ENCODE measurements at places on chromosomes 12 and 14.
A peak's percentile ranks its signal among the peaks of the same experiment; 100 is the strongest.

DNA sequence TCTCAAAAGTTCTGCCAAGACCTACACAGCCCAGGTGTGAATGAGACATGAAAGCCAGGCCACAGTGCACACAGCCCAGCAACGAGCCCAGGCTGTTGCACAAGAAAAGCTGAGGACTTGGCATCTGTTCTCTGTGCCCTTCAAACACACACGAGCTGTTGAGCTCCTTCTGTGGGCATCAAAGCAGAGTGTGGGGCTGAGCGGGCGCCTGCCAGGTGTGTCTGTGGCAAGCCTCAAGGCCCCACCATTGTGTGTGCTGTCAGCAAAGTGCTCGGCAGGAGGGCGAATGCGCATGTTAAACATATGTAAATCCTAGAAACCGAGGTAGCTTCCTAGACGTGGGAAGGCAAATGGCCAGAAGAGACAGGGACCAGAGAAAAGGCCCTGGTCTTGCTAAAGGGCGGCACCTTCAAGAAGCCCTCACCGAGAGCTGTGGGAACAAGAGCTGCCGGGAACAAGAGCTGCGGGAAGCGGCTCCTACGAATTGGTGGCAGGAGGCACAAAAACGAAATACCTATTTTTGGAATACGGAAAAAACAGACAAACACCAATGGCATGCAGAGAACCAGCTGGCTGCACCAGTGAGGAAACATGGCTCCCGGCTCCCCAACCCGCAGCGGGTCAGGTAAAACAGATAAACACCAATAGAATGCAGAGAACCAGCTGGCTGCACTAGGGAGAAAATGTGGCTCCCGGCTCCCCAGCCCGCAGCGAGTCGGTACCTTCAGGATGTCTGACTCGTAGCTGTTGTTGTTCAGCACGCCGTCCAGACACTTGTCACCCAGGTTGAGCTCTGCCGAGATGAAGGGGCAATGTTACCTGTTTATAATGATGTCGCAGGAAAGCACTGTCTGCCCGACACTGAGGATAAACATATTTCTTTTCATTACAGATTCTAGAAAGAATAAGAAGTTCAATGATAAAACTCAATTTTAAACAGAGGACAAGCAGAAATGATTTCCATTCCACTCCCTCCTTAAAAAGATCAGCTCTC is 19.0 kb upstream of the GOLGA3 start:
- no peak for DNase-seq

DNA sequence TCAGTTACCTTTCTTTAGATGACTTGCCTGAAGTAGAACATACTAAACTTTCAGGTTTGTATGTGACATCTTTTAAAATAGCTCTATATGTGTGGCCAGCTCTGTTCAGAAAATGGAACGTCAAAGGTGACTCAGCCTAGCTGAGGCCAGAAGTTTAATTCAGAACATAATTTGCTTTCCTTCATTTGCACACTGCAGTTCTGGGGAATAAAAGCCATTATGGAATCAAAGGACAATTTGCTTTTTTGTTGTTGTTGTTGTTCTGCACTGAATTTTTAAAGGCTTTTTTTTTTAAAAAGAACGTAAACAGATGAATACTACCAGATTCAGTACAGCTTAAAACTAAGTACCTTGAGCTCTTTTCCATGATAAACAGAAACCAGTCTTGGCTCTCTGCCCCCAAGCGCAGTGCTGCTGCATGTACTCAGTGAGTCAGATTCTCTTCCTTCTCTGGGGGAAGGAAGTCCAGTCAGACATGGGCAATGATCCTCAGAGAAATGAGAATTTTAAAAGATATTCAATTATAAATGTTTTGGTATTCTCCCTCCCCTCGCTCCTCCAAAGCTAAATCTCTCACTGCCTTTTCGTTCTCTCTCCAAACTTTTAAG is 644.2 kb downstream of the NOVA1 start:
- no peak for DNase-seq

- no peak for DNase-seq
These were observed 3.6 kb downstream of the PAPLN start for GRCh38 chr14:73240816-73241480.

DNA sequence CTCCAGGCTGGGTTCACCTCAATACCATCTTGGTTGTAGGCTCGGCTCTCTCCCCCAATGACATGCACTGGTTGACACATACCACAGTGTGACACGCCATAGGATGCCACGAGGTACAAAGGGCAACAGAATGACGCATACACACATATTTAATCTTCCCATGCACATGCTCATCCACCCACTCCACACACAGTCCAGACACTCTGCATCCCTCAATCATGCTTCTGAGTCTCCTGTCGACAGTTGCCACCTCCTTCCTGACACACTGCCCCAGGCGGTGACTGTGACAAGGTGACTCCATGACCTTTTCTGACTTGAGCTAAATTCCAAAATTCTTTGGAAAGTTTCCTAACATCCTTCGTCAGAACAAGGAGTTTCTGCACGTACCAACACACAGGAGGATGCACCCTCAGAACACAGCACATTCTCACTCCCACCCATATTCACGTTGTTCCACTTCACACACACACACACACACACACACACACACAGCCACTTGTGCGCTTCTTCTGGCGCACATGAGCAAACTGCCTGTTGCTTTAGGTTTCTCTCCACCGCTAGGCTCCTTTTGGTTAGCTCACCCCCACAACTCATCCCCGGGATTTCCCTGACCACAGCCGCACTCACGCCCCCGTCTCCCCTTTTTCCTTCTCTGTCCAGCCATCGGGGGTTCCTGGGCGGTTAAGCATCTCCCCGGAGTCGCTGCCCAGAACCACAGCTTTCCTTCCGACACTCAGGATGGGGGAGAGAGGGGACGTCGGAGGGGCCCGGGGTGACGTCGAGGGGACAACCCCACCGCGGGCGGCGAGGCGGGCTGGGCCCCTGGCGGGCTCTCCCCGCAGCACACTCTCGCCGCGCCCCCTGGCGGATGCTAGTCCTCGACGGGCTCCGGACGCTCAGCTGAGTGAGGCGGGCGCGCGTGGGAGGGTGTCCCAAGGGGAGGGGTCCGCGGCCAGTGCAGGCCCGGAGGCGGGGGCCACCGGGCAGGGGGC is 536 bp upstream of the WNT1 start:
- DNase-seq: peak; percentile 90

GRCh38 chr14:59251811-59252771 is 63.6 kb downstream of the DAAM1 start:
- DNase-seq: no peak

GRCh38 chr12:109497675-109498074 is 20.2 kb downstream of the UBE3B start:
- DNase-seq: no peak

- DNase-seq: no peak
These were observed 21.3 kb downstream of the CLEC2A start for GRCh38 chr12:9910716-9911421.

DNA sequence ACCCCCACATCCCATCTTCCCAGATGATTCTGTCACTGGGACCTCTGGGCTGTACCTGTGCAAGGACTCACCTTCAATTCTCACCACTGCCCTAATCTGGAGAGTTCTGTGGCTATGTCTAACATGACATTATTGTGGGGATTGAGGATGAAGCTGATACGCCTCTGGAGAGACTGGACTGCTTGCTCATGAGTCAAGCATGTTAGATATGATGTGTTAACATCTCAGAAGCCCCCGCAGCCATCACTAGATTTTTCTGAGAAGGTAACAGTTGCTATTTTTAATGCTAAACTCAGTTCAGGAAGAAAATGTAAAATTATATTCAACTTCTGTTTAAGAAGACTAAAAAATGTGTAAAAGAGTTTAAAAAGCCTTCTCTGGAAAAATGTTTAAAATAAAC is 25.7 kb downstream of the JKAMP start:
- DNase-seq: no peak

- DNase-seq: peak; percentile 7
These were observed 27.6 kb upstream of the ETV6 start for GRCh38 chr12:11621797-11622423.

DNA sequence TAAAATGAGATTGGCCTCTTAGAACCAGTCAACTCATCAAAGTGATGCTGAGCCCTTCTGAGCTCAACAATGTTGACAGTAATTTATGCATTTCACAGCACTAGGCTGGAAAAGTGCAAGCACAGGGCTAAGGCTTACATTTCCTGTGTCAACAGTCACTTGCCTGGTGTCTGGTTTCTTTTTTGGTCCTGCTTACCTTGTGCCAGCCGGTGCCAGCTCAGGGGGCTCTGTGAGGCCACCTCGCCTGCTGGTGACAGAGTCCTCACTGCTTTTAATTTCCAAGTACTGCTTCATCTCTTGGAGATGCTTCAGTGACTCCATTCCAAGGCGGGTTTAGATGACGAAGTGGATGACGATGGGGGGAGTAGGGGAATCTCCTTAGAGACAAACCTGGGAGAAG is 53.1 kb upstream of the KCNA1 start:
- DNase-seq: no peak

GRCh38 chr12:8065991-8066594 is at the start of gene C3AR1:
TSS of gene C3AR1 (minus strand) at chr12:8066359. CDS start at chr12:8060185, 6,174 bp downstream.
- DNase-seq: peak; percentile 25

GRCh38 chr12:55651299-55651683 is 14.6 kb downstream of the OR10P1 start:
- no peak for DNase-seq

DNA sequence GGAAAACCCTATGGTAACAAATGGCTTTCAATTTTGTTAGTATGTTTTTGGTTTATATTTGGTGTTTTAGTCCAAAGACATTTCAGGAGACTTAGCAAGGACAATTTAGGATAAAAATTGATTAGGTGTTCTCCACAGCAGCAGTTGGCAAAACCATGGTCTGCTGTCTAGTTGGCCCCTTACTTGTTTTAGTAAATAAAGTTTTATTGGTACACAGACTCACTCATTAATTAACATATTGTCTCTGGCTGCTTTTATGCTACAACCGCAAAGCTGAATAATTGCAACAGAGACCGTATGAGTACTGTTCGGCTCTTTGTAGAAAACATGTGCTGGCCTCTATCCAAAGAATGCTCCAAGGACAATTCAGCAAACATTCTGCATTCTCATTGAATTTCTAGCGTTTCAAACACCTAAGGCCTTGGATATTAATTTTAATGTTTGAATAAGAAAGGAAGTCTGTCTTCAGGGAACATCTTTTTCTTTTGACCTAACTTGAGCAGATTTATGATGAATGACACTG is 77.7 kb downstream of the CCDC92 start:
- DNase-seq: no peak
